ENCODE measurements at places on chromosomes 12 and 14.

GRCh38 chr12:98317939-98318899 is 197.2 kb upstream of the TMPO start:
- DNase-seq, result no peak

GRCh38 chr12:112944024-112944690 is 5.9 kb downstream of the OAS3 start:
- DNase-seq, result no peak

DNA sequence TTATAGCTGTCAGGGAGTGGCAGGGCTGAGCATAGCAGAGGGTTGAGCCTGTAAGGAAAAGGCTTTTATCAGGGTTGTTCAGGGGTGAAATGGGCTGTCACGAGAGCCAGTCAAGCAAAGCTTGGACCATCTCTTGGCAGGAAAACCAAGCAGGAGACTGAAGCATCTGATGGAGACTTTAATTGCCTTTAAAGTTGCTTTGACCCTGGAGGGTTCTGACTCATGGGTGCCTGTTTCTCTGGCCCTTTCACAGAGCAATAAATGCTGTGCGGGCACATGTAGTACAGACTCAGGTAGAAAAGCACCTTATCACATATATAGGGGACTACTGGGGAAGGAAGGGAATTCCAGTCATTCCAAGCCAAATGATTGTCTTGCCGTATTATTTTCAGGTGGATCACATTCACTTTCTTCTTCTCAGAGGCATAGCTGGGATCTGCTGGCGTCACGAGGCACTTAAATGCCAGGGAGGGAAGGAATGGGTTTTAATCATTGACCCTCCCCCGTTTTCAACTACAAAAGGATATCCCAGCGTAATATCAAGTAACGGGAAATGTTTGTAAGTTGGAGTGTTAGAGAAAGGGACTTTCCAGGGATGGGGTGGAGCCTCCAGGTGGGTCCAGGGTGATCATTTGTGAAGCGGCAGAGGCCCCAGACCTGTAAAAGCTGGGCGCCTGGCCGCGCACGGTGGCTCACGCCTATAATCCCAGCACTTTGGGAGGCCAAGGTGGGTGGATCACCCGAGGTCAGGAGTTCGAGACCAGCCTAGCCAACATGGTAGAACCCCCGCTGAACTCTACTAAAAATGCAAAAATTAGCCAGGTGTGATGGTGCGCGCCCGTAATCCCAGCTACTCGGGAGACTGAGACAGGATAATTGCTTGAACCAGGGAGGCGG is 34.9 kb downstream of the PLEKHD1 start:
- DNase-seq, result no peak

- DNase-seq, result peak; percentile 33
Measured at GRCh38 chr14:89085231-89085731, 260.8 kb downstream of the TTC8 start.

GRCh38 chr12:116026768-116027550 is 250.5 kb downstream of the MED13L start:
- no peak for DNase-seq

DNA sequence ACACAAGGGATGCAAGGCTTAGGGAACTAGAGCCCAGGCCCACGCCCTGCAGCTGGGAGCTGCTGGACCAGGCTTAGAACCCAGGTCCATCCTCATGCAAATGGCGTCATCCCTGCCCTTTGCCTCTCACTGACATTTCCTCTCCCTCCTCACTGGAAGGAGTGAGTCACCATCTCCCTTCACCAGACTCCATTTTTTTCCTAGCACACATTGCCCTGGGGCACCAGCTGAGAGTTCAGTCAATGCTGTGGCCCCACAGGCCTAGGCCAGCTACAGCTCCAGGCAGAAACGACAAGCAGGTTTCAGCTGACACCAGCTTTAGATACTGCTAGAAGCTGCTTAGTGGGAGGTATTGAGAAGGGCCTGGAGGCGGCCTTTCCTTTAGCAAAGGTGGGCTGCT is 98.9 kb downstream of the RIMBP2 start:
- no peak for DNase-seq

DNA sequence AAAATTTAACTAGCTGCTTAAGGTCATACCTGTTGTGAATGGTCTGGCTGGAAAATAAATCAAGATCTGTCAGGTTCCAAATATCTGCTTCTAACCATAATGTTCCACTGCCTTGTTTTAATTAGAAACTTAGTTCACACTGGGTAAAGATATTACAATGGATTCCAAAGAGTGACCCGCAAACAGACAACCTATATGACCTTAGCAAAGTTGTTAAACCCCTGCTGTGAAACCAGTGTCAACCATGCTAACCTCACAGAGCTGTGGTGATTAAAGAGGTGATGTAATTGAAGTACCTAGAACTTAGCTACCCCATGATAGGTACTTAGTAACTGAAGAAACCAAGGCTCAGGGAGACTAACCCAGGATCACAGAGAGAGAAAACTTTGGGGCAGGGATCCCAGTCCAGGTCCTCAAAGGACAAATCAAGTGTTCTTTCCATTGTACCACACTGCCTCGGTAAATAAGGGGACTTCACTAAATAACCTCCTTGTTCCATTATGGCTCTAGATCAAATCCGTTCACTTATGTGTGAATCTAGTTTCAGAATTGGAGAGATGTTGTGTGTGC is 2.2 kb downstream of the GUCY2C start:
- no peak for DNase-seq

GRCh38 chr14:54975856-54976255 is 51.0 kb downstream of the WDHD1 start:
- DNase-seq, result no peak

GRCh38 chr12:131372171-131372475 is 338.8 kb upstream of the SFSWAP start:
- DNase-seq, result no peak

DNA sequence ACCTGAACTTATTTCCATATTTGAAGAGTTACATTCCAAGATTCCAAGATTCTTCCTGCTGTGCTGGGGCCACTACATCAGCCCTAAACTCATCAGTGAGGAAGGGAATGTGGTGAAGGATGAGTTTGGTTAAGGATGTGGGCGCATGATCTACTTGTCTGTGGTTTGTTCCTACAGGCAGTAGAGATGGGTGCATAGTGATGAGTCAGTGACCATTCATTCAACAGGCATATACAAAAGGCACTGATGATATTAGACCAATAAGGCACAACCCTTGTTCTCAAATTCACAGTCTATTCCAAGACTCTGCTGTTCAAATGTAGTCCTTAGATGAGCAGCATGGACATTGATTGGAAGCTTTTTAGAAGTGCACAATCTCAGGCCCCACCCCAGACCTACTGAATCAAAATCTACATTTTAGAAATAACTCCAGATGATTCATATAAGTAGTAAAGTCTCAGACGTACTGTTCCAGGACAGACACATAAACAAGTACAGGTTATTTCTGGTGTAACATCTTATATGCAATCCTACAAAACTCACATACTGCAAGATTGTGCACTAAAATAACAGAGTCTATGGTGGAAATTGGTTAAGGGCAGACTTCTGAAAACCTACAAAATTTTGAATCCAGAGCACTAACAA is 47.7 kb upstream of the MAP3K9 start:
- peak; percentile 37 for DNase-seq

GRCh38 chr14:99378782-99379214 is 101.9 kb downstream of the SETD3 start:
- DNase-seq, result no peak

GRCh38 chr12:127083008-127083949 is 1183.7 kb upstream of the TMEM132C start:
- DNase-seq, result peak; percentile 64

DNA sequence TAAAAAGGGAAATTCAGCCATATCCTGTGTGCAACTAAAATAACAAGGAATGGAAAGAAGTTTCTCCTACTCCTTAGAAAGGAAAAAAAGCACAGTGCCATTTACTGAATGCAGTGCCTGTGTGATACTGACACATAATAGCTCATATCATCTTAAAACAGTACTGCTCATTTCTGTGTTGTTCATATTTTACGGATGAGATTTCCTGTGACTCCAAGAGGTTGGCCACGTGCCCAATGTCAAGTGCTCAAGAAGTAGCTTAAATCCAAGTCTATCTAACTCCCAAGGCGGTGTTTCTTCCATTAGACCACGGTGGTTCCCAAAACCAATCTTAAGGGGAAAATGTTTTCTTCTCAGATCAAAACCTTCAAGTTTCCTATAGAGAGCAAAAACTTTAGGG is 20.0 kb downstream of the MAP3K9 start:
- peak; percentile 62 for DNase-seq

GRCh38 chr14:80304125-80304766 is 92.9 kb upstream of the DIO2 start:
- DNase-seq, result no peak

DNA sequence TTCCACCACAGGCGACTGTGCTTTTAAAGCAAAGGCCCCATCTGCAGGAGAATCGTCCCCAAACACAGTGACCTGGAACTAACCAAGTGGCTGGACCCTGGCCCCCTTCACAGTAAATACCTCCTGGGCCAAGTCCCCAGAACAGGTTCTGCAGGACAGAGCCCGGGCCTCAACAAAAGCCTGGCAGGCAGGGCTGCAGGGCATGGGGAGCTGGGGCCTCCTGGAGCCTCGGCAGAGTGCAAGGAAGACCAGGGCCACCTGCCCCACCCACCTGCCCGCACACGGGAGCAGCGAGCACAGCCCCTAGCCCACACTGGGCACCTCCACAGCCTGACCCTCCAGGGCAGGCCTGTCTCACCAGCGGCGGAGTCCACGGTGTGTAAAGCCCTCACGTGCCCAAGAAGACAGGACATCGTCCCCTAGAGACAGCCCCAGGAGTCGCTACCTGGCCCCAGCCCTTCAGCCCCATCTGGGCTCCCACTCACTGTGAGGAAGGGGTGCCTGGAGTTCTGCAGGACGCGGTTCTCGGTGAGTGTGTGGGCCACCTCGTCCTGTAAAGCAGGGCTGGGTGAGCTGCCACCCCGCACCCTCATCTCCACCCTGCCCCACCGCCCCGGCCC is 21.0 kb downstream of the AKT1 start:
- DNase-seq, result no peak

- DNase-seq, result no peak
Measured at GRCh38 chr14:77529963-77530362, 31.3 kb upstream of the ISM2 start.

DNA sequence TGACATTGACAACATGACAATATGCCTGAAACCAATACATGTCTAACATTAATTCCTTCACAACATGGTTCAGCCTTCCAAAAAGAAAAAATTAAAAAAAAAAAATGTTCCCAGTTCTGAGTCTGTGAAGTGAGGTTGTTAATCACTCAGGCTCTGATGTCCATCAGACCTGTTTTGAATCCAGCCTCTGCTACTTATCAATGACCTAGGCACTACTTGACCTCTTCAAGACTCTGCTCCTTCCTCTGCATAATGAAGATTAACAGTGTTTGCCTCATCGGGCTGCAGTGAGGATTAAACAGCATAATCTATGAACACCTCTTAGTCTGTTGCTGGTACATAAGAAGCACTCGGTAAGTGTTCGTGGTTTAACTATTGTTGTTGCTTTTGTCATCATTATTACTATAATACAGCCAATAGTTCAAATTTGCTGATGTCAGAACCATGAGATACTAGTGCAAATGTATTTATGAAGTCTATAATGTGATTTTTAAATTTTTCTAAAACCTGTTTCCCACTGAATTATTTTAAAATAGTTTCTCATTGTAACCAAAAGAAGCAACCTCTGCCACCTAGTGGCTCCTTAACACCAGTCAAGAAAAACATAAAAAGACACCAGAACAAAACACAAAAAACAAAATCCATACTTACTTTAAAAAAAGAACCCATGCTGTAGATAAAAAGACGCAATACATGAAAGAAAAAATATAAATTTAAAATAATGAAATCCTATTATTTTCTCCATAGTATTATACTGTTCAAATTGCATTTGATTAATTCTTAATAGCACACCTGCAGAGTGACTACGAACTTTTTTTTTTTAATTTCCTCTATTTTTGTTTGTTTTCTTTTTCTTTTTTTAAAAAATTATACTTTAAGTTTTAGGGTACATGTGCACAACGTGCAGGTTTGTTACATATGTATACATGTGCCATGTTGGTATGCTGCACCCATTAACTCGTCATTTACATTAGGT is 20.3 kb upstream of the TMX1 start:
- no peak for DNase-seq

DNA sequence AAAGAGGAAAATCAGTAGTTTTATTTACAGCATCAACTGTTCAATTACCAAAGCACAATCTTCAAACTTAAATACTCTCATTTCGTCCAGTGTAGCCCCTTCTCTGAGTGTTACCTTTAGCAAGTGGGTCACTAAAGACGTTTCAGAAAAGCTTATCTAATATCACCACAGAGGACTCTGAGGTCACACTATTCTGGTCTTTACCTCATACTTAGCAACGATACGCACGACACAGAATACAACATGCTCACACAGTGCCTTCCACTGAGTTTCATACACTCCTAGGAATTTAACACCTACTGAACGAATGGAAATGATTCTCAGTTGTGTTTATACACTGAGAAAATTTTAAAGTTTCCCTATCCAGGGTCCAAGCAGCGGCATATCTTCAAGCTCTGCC is 2.0 kb downstream of the SYT10 start:
- DNase-seq, result no peak

DNA sequence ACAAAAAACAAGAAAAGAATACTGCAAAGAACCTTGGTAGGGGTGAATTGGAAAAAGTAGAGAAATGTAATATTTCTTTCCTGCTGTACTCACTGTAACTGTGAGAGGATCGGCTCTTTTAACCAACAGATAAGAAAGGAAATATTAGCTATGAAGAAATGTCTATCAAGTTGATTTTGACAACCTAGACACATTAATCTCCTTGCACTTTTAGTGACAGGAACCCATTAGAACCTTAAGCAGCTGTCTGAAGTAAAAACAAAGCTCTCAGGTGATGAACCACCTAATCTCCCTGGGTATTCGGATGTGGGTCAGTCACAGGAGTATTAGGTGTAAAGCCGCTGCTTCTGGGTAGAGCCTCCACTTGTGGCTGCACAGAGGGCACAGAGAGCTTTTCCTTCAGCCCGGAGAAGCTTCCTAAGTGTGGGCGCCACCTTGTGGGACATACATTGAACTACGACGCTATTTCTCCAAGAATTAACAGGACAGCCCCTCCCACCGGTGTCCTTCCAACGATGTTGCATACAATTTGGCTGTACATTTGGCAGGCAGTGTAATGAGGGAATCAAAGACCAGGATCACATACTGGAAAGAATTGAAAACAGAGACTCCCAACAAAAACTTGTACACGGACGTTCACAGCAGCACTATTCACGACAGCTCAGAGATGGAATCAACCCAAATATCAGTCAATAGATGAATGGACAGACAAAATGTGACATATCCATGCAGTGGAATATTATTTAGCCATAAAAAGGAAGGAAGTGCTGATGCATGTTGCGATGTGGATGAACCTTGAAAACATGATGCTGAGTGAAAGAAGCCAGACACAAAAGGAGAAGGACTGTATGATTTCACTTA is 28.9 kb upstream of the MAPKAPK5 start:
- DNase-seq, result peak; percentile 71
